ENCODE measurements at places on chromosomes 3 and 15.

DNA sequence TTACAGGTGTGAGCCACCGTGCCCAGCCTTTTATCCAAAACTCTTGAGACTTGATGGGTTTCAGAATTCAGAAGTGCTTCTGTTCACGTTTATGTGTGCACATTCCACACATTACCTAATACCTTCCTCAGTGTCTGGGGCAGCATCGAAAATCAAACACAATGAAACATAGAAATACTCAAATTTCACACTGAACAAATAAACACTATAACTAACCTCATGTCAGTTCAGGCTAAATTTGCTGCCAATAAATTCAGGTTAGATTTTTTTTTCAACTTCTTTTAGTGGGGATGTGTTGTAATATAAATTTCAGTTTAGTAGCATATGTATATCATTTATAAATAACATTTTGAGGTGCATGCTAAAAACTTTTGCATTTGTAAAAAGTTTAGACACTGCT, 2.8 kb downstream of the EIF2AK4 start:
- DNase-seq: no peak

DNA sequence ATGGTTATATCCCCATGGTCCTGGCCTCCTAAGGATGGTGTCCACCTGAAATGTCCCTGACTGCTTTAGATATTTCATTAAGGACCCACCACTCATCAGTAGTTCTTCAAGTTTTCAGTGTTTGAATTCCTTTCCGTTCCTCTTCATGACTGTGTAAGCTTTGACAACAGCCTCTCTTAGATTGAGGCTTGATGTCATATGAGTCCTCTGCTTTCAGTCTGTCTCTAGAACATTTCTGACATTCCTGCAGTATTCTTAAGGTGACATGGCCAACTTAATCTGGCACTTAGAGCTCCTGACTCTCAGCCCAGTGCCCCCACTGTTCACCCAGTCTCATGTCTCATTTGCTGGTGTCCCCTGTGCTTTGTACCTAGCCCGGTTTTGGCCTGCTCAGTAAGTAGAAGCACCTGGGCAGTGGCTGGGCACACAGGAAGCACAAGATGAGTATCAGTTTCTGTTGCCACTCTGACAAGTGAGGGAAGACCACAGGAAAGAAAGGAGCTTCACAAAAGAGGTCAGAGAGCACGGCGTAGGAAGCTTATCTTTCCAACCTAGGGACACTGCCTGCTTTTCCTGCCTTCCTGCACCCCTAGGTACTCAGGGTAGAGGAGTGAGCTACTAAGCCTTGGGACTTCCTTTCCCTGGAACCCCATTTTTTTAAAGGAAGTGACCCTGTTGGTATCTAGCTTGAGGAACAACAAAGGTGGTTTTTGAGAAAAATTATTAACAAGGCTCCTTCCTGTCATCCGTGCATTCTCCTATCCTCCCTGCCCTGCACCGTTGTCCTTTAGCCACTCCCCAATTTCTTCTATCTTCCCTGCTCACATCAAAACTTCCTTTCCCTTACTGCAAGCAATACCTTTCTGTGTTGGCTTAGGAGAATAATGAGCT, 103.1 kb downstream of the KLHL25 start:
- DNase-seq: no peak

DNA sequence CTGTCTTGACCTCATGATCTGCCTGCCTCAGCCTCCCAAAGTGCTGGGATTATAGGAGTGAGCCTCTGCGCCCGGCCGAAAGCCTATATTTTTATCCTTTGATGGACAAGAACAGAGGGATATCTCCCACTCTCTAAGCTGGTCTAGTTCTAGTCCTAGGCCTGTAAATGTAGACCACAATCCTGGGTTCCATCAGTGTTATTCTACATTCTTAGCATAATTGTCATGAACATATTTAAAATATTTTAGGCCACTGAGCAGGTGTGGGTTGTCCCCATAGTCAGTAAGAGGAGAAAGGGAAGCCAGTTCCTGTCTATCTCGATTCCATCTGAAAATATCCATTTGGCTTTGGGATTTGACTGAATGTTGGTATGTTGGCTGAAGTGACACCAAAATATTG, 118.1 kb downstream of the EBLN2 start:
- no peak for DNase-seq

GRCh38 chr3:30156586-30157498, 449.6 kb upstream of the TGFBR2 start:
- no peak for DNase-seq

GRCh38 chr3:22981166-22981565, 222.0 kb upstream of the UBE2E2 start:
- DNase-seq: no peak

GRCh38 chr15:101204739-101205535, 46.9 kb downstream of the CHSY1 start:
- no peak for DNase-seq

- DNase-seq: no peak
Measured at GRCh38 chr15:48040166-48040817, 80.5 kb upstream of the SLC24A5 start.

DNA sequence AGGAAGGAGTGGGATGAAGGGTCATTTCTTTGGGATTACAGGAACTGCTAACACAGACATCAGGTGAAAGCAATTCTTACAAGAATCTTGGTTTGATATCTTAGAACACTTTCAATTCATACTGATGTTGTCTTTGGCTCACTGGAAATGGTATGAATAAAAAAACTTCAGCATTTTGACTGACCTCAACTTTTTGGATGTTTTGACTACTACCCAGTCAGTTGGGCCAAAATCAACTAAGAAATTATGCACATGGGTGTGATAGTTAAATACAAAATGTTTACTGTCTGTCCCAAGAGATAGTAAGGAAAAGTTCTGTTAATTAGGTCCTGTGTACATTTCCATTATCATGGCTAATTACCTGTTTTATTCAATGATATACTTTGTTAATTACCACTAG, 165.5 kb upstream of the LRIG1 start:
- DNase-seq: no peak

DNA sequence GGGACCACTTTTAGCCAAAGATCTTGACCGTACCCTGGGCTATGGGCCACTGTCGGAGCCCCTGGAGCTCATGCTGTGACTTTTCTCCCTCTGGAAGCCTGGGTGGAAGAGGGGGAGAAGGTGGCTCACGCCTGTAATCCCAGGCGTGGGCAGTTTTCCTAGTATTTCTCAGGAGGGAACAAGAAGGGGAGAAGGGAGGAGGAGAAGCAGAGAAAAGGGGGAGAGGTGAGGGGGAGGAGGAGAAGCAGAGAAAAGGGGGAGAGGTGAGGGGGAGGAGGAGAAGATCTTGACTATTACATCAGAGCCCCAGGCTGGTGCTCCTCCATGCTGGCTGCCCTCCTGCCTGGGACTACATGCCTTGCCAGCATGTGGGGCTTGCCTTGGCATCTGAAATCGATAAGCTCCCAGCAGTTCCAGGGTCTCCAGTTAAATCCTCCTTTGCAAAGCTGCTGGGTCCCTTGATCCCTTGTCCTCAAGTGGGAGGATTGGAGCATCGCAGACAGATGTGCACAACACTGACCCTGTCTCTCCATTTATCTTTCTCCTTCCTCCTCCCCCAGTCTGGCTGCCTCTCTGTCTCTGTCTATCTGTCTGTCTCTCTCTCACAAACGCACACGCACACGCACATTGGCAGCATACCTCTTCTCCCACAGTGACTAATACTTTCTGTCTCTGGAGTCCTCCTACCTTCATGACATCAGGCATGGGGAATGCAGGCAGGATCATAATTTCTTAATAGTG, 41.6 kb downstream of the MRAS start:
- no peak for DNase-seq

- peak; percentile 92 for DNase-seq
Measured at GRCh38 chr3:53219895-53220483, 35.8 kb downstream of the TKT start.

DNA sequence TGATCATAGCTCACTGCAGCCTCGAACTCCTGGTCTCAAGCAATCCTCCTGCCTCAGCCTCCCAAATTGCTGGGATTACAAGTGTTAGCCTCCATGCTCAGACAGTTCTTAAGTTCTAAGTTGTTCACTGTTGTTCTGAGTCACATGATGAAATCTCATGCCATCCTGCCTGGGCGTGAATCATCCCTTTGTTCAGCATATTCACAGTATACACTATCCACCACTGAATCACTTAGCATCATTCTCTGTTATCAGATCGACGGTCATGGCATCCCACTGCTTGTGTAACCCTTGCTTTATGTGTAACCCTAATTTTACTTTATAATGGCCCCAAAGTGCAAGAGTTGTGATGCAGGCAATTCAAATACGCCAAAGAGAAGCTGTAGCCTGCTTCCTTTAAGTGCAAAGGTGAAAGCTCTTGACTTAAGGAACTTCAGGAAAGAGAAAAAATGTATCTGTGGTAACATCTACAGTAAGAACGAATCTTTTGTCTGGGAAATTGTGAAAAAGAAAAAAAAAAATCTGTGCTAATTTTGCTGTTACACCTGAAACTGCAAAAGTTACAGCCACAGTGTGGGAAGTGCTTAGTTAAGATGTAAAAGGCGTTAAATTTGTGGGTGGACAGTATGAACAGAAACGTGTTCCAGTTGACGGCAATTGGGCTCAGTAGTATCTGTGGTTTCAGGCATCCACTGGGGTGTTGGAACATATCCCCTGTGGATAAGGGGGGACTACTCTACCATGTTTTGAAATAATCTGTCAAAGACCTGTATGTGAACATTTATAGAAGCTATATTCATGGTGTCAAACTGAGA, 80.6 kb downstream of the PCOLCE2 start:
- no peak for DNase-seq

DNA sequence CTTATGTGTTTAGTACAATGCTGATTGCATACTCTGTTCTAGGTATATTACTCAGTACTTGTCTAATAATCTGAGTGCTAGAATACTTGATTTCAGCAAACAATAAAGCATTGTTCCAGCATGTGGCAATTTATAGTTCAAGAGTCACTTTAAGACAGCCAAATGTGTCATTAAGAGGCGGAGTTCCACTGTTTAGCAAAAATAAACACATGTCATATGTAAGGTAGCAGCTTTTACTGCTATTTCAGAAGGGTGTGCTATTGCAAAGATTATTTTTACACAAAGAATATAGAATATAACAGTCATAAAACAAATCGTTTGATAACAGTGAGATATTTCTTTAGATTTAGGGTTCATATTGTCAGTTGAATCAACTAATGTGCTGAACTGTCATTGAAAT, 358.7 kb downstream of the TUSC7 start:
- DNase-seq: no peak

- DNase-seq: no peak
Measured at GRCh38 chr3:142723665-142723967, 218 bp upstream of the TRPC1 start.

GRCh38 chr3:60603860-60604259, 647.4 kb downstream of the FHIT start:
- DNase-seq: no peak

DNA sequence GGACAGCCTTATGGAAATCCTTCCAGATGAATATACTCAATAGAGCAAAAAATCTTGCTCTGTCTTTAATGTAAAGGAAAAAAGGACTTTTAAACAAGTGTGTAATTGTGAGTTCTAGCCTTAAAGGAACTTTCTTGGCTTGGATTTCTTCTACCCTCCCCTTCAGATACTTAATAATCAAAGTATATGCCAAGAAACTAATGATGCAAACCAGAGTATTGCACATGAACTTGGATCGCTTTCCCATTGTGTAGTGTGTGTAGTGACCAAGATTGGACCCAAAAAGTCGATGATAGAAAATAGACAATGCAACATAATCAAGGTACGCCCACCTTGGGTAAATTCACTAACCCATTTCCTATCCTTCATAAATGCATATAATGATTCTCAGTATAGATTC, 123.8 kb downstream of the TIGIT start:
- DNase-seq: no peak

DNA sequence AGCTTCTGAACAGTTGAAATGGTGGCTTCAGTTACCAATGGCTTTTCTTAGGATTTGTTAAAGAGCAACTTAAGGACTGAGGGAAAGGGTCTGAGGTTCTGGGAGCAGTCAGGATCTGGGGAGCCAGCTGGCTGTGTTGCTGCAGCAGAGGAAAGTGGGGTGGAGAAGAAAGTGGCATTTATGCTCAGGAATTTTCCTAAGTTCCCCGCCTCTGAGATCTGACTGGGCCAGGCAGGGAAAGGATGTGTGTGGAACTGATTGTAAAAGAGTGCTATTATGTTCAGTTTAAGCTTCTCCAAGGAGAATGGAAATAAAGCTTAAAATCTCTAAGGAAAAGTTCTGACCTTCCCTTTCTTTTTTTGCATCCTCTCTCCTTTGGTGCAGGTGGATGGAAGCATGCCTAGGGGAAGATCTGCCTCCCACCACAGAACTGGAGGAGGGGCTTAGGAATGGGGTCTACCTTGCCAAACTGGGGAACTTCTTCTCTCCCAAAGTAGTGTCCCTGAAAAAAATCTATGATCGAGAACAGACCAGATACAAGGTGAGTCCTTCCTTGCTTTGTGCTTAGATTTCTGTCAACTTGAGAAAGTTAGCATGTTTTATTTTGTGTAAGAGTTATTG, 37.8 kb downstream of the IQGAP1 start:
- DNase-seq: no peak

DNA sequence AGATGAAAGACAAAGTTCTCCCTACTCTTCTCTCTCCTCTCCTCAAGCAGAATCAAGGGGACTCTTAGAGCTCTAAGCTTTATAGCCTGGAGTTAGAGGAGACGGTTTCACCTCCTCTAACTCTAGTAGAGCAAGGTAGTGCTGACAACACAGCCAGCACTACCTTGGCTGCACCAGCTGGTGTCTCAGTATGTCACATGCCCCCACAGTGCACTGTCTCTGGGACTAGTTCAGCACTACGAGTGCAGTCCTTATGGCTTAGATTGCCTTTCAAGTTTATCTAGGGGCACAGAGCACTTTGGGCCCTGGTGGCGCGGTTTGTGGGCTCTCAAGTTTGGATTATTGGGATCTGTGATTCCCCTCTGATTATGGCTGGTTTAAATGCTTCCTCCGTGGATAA, 614.1 kb upstream of the NECTIN3 start:
- no peak for DNase-seq

DNA sequence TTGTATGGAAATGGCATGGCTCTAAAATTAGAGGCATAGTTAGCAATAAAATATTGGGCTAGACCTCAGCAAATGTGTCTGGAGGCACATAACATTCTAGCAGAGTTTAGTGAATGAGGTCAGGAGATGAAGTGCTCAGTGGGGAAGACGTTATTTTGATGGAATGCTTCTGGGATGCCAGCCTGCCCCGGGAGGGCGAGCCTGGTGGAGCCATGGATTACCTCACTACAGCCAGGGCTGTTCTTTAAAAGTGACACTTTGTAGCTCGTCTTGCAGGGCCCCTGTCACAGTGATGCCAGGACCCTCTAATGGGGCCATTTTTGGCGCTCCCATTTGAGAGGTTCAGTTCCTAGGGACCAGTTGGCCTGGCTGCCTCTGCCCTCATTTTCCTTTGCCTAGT, 48.5 kb downstream of the PXYLP1 start:
- no peak for DNase-seq

DNA sequence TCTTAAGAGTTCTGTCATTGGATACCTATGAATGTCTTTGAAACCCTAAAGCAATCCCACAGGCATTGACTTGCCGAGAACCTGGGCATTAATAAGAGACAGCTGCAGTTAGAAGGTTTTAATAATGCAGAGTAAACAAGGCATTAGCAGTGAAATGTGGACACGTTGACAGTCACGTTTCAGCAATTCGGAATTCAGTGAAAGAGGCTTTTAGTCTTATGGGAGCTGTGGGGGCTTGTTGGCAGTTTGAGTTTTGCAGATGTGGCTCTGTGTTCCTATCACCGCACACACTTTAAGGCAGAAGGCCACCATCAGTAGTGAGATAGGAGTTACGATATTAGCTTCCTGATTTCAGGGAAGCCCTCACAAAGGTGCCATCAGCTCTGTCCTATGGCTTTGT, 145.2 kb upstream of the NUDT16 start:
- no peak for DNase-seq

GRCh38 chr3:123076496-123077418, 9.9 kb downstream of the PDIA5 start:
- no peak for DNase-seq

Data from ecto neural progenitor cell (in vitro differentiated cells).